ENCODE measurements at places on chromosomes 4 and X.

DNA sequence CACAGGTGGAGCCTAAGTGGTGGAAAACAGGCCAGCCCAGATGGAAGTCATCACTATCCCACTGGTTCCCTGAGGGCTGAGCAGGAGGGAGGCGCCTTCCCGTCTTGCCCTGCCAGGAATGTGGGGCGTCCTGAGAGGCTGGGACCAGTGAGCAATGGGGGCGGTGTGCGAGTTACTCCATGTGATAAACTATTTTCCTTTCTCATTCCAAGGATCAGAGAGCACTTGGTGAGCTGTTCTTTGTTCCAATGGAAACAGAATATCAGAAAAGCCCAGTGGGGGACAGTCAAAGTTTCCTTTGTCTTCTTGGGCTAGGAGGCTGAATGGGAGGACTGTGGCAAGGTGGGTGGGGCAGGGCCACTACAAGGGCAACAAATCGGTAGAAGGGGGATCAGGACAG lies 86.2 kb downstream of the NHSL2 start:
- DNase-seq: no peak

DNA sequence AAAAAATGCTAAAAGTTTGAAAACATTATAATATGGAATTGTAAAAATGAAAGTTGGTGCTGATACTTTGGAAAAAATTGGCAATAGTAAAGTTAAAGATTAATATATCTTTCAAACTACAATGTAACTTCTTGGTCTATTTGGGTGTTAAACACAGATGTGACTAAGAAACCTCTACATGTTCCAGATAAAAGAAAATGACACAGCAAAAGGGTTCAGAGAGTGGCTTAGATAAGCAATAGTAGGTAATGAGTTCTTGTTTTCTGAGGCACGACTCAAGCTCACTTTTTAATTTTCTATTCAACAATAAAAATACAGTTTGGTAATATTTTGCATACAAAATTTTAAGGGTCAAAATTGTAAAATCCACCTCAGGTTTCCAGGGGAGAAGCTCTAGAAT lies 292.7 kb downstream of the GALNTL6 start:
- no peak for DNase-seq

DNA sequence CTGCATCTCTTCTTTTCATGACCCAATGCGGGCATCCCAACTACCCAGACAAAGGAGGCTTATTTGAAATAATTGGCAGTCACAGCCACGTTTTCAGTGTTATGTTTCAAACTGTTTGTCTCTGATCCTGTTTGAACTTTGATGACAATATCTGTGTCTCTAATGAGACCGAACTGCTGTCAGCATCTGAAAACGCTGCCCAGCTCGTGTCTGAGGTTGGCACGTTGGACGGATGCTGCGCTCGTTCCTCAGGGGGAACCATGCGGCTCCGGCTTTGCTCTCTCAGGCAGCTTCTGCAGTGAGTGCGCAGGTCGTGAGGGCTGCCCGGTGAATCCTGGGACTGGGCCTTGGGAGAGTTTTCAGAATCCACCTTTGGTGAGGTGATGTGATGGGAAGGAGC lies 58.4 kb upstream of the SORBS2 start:
- DNase-seq: no peak

GRCh38 chr4:83013902-83014301 lies 3.3 kb upstream of the LIN54 start:
- no peak for DNase-seq

DNA sequence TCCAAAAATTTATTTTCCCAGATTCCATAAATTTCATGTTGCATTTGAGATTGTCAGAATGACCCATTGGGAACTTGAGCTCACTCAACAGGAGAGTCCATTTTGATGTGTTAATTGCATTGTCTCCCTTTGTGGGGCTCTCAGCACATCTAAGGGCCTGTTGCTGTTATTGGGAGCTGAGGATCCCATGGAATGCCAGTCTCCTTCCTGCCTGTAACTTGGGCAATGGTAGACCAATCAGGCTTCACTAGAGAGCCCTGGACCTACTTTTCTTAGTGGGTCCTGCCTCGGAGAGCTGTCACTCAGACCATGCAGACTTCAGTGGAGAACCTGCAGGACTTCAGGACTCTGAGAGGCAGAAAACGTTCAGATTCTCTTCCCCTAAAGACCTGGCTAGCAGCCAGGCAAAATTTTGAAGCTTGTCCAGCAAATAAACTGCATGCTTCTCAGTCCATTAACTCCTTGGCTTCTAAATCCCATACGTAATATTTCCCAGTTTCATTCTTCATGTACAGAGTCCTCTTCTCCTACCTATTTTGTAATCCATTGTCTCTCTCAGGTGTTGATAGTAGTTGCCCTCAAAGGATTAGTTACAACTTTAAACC lies 25.1 kb downstream of the OCRL start:
- no peak for DNase-seq

GRCh38 chr4:128974136-128974581 lies 119.2 kb downstream of the SCLT1 start:
- DNase-seq: no peak

DNA sequence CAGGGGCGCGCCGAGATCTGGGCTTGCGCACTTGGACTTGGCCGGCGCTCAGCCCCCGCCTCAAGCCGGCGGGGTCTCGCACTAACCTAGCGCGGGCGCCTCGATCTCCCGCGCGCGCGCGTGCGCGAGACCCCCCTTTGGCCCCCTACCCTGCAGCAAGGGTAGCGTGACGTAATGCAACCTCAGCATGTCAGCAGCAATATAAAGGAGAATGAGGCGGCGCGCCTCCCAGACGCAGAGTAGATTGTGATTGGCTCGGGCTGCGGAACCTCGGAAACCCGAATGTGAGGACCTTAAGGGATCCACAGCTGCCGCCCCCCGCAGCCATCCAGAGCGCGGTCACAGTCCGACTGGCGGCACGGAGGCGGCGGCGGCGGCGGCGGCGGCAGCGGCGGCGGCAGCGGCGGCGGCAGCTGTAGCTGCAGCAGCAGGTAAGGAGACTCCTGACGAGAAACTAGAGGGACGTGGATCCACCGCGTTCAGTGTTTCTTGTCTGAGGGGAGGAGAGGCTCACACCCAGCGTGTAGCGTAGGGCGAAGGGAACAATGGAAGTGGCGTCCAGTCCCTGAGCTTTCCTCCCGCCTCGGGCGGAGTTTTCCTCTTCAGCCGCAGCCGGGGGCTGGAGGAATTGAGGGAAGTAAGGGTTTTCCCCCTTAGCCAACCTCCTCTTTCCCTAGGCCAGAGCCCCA lies at the start of the genes SATL1 and ZNF711:
TSS of gene SATL1 (minus strand) at position 19 of the 689 bp plus-strand sequence. CDS start 134,811 bp downstream, outside the sequence.
TSS of gene ZNF711 (plus strand) at position 231 of the 689 bp plus-strand sequence. CDS start 3,582 bp downstream, outside the sequence.
- DNase-seq: peak; percentile 3

GRCh38 chrX:113545040-113545439 lies 704.4 kb upstream of the AMOT start:
- no peak for DNase-seq

DNA sequence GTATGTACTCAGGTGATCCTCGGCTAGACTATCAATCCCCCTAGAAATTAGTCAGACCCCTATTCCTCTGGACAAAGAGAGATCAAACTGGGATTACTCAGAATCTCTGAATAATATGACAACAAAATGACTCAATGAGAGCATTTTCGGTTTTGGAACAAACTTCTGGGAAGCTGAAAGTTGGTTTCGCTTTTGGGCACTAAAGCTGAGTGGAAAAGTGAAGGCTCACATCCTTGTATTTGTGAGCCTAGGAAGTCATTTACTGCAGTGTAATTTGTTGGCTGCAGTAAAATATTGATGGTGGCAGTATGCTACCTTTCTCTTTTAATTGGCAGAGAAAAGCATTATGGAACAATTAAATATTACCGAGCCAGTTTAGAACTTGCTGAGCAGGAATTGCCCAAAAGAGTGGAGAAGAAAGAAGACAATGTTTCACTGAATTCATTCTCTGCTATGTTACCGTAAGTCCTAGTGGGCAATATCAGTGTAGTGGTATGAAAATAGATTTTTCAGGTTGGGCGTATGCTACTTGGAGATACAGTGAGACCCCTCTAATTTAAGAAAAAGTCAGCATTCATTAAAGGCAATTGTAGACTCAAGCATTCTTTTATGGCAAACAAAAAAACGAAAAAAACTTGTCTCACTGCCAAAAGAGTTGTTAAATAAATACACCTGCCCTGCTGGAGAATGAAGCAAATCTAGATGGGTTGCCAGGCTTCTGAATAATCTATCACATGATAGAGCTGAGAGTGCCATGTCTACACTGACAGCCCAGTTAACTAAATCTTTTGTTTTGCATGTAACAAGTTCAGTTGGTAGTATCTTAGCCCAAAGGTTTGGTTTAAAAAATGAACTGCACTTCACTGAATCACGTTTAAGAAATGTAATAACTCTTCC lies 69.6 kb downstream of the AGTR2 start:
- DNase-seq: no peak

DNA sequence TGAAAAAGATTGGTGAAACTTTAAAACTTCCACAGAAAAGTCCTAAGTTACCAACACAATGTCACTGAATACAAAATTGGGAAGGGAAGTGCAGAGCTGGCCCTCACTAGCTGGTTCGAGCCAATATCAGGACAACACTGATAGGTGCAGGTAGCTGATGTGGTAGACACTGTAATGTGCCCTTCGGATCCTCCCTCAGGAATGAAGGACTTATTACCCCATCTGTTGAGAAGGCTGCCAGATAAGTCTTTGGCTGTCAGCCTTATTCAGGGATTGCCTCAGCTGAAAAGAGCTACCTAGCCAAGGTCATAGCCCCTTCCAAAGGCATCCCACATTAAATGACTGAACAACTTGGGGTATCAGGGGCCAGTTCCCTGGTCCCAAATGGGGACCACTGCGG lies 5.3 kb downstream of the MCF2 start:
- DNase-seq: no peak

- no peak for DNase-seq
Measured at GRCh38 chr4:173415092-173415491, 16.2 kb upstream of the SCRG1 start.

DNA sequence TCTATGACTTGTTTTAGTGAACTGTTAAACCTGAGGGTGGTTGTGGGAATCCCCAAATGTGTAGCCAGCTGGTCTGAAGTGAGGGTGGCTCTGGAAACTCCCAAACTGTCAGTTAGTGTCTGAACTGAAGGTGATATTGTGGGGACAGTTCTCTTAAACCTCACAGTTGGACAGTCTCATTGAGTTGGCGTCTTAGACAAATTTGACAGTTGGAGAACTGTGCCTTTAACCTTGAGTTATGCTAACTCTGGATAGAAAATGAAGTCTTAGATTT lies 20.7 kb upstream of the CTSO start:
- no peak for DNase-seq

DNA sequence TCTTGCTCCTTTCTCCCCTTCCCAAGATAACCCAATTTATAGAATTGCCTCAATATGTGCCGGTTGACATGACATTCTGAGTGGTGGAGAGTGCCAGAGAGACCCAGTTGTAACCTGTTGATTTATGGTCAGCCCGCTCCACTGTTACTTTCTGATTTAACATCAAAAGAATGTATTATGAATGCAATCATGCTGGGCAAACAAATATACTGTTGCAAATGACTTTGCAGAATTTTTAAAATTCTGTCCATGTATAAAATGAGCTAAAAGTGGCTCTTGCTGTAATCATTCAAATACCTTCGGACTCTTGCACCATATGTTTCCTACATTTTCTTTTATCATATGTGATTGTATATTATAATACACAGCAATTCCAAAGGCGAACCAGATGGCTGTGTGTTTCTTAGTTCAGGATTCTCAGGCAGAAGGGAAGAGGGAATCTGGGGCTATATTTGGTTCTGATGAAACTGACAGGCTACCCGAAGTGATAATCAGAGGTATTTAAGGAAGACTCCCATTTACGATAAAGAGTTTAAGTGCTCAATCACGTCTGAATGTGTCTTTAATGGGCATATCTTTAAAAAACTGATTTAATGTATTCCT lies 131.7 kb downstream of the CLCN4 start:
- no peak for DNase-seq

GRCh38 chr4:189502841-189503435 lies 437.7 kb upstream of the FRG1 start:
- no peak for DNase-seq

GRCh38 chr4:120007896-120008436 lies 58.7 kb downstream of the MAD2L1 start:
- DNase-seq: no peak

- no peak for DNase-seq
Measured at GRCh38 chr4:176291748-176292147, 22.7 kb upstream of the ASB5 start.

Data from T-helper 2 cell treated with Interferon-gamma antibody and Interleukin-4, amounts not matched to agents 5 μg/mL and 100 μg/mL, for 36 hours (primary cell).